Muscle of back (tissue), 13 donors: ENCODE measurements at places on chromosomes 5 and 9. TPM values are rescaled to one million over a fixed set of nuclear protein-coding genes. Genes with fewer than 3 reads are reported as not detected.

GRCh38 chr5:115471345-115472063 lies 73.1 kb downstream of the FEM1C start:
- no peak for DNase-seq

DNA sequence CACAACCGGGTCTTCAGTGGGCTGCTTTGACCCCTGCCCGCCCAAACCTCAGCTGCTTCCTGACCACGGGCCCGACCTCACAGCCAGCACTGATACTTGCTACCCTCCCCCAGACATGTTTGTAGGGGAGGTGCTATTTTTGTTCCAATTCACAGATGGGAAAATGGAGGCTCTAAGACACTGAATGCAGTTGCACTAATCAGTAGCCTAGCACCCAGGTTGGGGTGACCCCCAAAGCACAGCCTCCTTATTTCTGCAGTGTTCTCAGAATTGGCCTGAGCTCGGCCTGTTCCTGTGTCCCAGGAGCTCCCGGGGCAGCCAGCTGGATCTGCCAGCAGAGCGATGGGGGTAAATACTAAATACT lies 22.6 kb downstream of the LAMC3 start:
- no peak for DNase-seq

- DNase-seq: no peak
Measured at GRCh38 chr5:2738156-2738699, 13.2 kb downstream of the IRX2 start.

GRCh38 chr5:59704936-59705335 lies 188.6 kb downstream of the PDE4D start:
- DNase-seq: peak; percentile 45

- no peak for DNase-seq
Measured at GRCh38 chr9:123684393-123685149, 245.4 kb downstream of the DENND1A start.

GRCh38 chr5:111134087-111134486 lies 41.9 kb downstream of the WDR36 start:
- DNase-seq: peak; percentile 72

- DNase-seq: no peak
Measured at GRCh38 chr5:98173334-98173733, 600.1 kb upstream of the RGMB start.

Gene TMEM232
- 0.68 TPM for polyA plus RNA-seq

Gene RIOK2
- polyA plus RNA-seq: 31.0 TPM

Gene TIMD4
- polyA plus RNA-seq: 2.5 TPM
